Osteocyte (in vitro differentiated cells): ENCODE measurements at places on chromosomes 3 and 15. TPM values are rescaled to one million over a fixed set of nuclear protein-coding genes. Genes with fewer than 3 reads are reported as not detected.

DNA sequence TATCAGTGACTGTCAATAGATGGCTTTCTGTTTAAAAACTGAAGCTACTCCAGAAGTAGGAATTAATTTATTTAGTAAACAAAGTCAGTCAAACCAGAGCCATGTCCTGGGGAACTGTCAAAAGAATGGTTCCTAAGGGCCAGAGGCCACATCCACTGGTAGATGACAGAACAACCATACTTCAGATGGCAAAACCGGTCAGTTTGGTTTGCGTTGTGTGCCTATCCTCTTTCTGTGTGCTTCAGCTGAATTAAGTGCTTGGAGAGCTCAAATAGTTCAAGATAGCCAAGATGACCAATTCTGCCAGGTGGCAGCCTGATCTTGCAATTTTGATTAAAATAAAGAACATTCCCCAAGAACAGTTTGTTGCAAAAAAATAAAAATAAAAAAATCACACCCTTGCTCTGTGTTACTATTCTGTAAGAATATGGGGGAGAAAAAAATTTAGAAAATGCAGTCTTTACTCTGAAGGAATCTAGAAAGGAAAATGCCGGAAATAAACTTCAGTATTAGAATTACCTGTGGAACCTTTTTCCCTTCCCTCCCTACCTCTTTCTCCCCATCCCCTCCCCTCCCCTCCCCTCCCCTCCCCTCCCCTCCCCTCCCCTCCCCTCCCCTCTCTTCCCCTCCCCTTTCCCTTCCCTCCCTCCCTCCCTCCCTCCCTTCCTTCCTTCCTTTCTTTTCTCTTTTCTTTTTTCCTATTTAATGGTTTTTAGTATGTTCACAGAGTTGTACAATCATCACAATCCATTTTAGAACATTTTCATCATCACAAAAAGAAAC is 2.5 kb downstream of the MAP3K13 start:
- H3K27me3 ChIP-seq, result peaks cover 16% of the 10 kb centered on the region
- DNase-seq, result no peak
- no peak overlapping the region for H3K4me3 ChIP-seq
- peaks cover 9% of the 10 kb centered on the region for H3K4me1 ChIP-seq
- H3K27ac ChIP-seq, result no peak overlapping the region

- no peak overlapping the region for H3K4me3 ChIP-seq
- no peaks in the 10 kb centered on the region for H3K36me3 ChIP-seq
- H3K4me1 ChIP-seq, result peaks cover 53% of the 10 kb centered on the region
- DNase-seq, result no peak
Observed at GRCh38 chr15:70200511-70201424, 103.1 kb upstream of the TLE3 start.

GRCh38 chr15:99181545-99181971 is 67.8 kb downstream of the TTC23 start:
- peaks cover 20% of the 10 kb centered on the region for H3K4me1 ChIP-seq
- no peaks in the 10 kb centered on the region for H3K27me3 ChIP-seq
- H3K36me3 ChIP-seq, result peaks cover 19% of the 10 kb centered on the region
- no peak for DNase-seq

- no peaks in the 10 kb centered on the region for H3K36me3 ChIP-seq
- H3K27ac ChIP-seq, result no peak overlapping the region
- DNase-seq, result no peak
- H3K4me3 ChIP-seq, result no peak overlapping the region
- no peaks in the 10 kb centered on the region for H3K4me1 ChIP-seq
Observed at GRCh38 chr3:160081958-160082533, 93.4 kb downstream of the IL12A start.

DNA sequence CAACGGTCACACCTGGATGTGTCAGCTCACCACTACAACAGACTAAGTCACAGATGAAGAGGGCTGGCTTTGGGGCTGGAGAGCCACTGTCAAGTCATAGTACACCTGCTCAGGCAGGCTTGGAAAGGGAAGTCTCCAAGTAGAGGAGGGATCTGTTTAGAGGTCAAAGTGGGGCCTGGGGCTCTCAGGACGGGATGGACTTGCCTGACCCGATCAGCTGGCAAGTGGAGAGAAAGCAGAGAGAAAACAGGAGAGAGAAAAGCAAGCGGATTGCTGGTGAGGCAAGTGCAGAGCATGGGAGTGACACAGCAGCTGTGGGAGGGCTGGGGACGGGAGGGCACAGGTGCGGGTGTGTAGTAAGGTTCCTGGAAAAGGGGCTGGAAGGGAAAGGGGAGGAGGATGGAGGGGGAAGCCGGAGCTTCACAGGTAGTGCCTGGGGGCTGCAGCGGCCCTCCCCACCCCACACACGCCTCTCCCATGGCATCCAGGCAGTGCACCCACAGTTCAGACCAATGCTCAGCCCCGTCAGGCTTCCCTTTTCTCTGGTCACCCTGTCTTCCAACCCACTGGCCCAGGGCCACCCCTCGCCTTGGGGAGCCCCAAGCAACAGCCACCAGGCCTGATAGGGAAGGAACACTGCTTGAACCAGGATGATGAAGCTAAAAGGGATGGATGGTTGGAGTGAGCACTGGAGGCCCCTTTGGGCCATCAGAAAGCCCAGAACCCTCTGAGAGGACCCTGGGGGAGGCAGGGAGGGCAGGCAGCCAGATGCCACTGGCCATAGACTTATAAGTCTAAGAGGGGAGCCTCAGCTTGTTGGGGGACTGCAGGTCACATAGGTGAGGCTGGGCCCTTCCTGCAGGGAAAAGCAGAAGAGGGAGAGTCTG is 8.5 kb downstream of the RPS17 start:
- H3K27me3 ChIP-seq, result peaks cover 6% of the 10 kb centered on the region
- no peak overlapping the region for H3K4me3 ChIP-seq
- peaks cover 3% of the 10 kb centered on the region for H3K4me1 ChIP-seq
- peaks cover 19% of the 10 kb centered on the region for H3K36me3 ChIP-seq
- peak; percentile 80 for DNase-seq

- no peaks in the 10 kb centered on the region for H3K4me1 ChIP-seq
- no peak overlapping the region for H3K4me3 ChIP-seq
- H3K27me3 ChIP-seq, result peaks cover 30% of the 10 kb centered on the region
Observed at GRCh38 chr3:167983583-167983982, 112.1 kb downstream of the GOLIM4 start.

- no peak for DNase-seq
- H3K4me1 ChIP-seq, result no peaks in the 10 kb centered on the region
- H3K27me3 ChIP-seq, result peaks cover 9% of the 10 kb centered on the region
- no peak overlapping the region for H3K27ac ChIP-seq
- no peak overlapping the region for H3K4me3 ChIP-seq
Observed at GRCh38 chr3:182201456-182202168, 489.9 kb downstream of the SOX2 start.

- DNase-seq, result peak; percentile 38
- no peaks in the 10 kb centered on the region for H3K27me3 ChIP-seq
- peaks cover 8% of the 10 kb centered on the region for H3K4me1 ChIP-seq
- no peak overlapping the region for H3K27ac ChIP-seq
- no peaks in the 10 kb centered on the region for H3K36me3 ChIP-seq
- no peak overlapping the region for H3K4me3 ChIP-seq
Observed at GRCh38 chr3:141058996-141059395, 7.8 kb downstream of the SPSB4 start.

GRCh38 chr3:148873977-148874376 is 8.9 kb downstream of the CPA3 start:
- no peak overlapping the region for H3K27ac ChIP-seq
- no peaks in the 10 kb centered on the region for H3K27me3 ChIP-seq
- no peak overlapping the region for H3K4me3 ChIP-seq

DNA sequence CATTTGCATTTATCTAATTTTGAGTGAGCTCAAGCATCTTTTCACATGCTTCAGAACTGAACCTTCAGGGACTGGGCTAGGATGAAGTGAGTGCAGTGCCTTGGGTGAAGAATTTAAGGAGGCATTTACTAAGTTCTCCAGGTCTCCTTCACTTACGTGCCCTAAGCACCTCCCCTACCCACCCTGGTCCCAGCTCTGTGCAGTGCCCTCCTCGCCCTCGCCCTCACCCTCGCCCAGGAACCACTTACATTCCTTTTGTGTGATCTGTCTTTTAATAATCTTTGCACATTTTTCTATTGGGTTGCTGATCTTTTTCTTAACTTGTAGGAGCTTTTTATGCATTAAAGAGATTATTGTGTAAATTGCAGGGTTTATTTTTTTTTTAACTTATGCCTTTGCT is 322.6 kb downstream of the THSD4 start:
- no peak for DNase-seq
- no peaks in the 10 kb centered on the region for H3K36me3 ChIP-seq
- H3K4me3 ChIP-seq, result no peak overlapping the region
- no peak overlapping the region for H3K27ac ChIP-seq
- H3K4me1 ChIP-seq, result peaks cover 12% of the 10 kb centered on the region
- no peaks in the 10 kb centered on the region for H3K27me3 ChIP-seq

DNA sequence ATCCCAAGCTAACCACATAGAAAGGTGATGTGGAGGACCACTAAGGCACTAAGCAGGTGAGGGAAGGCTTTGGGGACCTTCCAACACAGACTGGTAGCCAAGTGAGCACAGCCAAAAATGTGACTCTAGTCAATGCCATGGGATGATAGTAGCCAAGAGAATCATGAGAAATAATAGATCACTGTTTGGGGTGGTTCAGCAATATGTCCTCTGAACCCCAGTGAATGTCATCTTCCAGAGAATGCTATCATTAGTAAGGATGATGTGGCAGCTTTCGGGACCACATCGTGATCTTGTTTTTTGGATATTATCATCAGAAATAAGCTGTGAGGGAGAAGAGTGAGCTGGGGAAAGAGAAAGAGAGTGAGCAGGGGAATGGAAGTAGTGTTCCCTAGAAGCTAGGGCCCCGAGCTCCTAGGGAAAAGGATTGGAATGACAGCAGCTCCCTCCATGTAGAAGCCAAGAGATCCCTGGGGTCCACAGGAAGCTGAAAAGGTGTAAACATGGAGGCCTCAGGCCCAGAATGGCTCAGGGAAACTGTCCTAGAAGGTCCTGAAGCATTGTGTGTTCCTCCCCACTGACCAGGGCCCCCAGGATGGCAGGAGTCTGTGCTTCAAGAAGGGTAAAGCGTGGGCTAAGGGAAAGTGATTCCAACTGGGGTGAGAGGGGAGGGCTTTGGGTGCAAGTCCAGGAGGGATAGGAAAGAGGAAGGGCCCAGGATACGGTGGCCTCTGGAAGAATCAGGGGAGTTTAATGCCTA is 56.6 kb upstream of the KLF13 start:
- H3K4me1 ChIP-seq, result peaks cover 23% of the 10 kb centered on the region
- H3K27ac ChIP-seq, result no peak overlapping the region
- no peak for DNase-seq
- no peak overlapping the region for H3K4me3 ChIP-seq
- H3K27me3 ChIP-seq, result no peaks in the 10 kb centered on the region
- H3K36me3 ChIP-seq, result no peaks in the 10 kb centered on the region

- H3K27me3 ChIP-seq, result no peaks in the 10 kb centered on the region
- no peak for DNase-seq
- no peak overlapping the region for H3K27ac ChIP-seq
- no peak overlapping the region for H3K4me3 ChIP-seq
Observed at GRCh38 chr3:550471-550870, 353.9 kb downstream of the CHL1 start.

- DNase-seq, result no peak
- H3K4me3 ChIP-seq, result no peak overlapping the region
Observed at GRCh38 chr15:32642667-32643435, 1.3 kb downstream of the SCG5 start.

GRCh38 chr15:33737687-33738601 is 230.4 kb upstream of the CHRM5 start:
- no peak overlapping the region for H3K27ac ChIP-seq
- no peaks in the 10 kb centered on the region for H3K36me3 ChIP-seq
- peak overlapping the region; percentile 53 for H3K4me3 ChIP-seq
- DNase-seq, result no peak
- H3K4me1 ChIP-seq, result peaks cover 8% of the 10 kb centered on the region

- H3K27me3 ChIP-seq, result no peaks in the 10 kb centered on the region
- DNase-seq, result no peak
- H3K4me1 ChIP-seq, result no peaks in the 10 kb centered on the region
- H3K27ac ChIP-seq, result no peak overlapping the region
Observed at GRCh38 chr3:58104712-58105111, 96.5 kb downstream of the FLNB start.

DNA sequence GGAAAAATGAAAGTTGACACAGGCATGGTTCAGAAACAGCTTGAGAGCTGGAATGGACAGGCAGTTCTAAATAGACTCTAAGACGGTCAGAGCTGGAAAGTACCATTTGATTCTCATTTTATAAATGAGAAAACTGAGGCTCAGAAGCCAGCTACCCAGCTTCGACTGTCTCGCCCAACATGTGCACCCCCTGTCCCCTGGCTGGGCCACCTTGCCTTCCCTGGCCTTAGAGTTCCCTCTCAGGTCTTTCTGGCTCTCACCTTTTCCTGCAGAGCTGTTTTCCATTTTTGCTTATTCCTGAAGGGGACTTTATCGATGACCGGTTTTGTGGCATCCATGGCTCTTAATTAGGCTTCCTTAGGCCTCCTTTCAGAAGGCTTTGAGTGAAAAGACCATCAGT is 17.3 kb upstream of the DOCK3 start:
- H3K4me3 ChIP-seq, result no peak overlapping the region
- no peak for DNase-seq
- H3K27me3 ChIP-seq, result no peaks in the 10 kb centered on the region

- no peaks in the 10 kb centered on the region for H3K4me1 ChIP-seq
- H3K4me3 ChIP-seq, result no peak overlapping the region
- H3K27me3 ChIP-seq, result no peaks in the 10 kb centered on the region
- no peak for DNase-seq
Observed at GRCh38 chr3:142180761-142181362, 31.5 kb upstream of the TFDP2 start.

DNA sequence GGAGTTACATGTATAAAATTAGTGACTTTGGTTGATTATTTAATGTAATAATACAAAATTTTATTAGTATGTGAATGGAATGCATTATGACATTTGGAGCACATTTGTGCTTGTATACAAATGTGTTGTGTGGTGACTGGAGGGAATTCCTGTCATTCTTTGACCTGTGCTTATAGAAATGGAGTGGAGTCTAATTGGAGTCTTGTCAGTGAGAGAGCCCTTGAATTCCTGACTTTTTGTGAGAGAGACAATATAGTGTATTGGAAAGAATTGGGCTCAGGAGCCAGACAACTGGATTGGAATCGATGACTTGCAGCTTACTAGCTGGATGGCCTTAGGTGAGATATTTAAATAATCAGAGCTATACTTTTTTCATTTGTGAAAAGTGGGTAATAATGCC is 9.4 kb downstream of the TCF12 start:
- DNase-seq, result no peak
- no peak overlapping the region for H3K4me3 ChIP-seq
- H3K27ac ChIP-seq, result no peak overlapping the region
- peaks cover 33% of the 10 kb centered on the region for H3K36me3 ChIP-seq
- peaks cover 76% of the 10 kb centered on the region for H3K4me1 ChIP-seq
- H3K27me3 ChIP-seq, result no peaks in the 10 kb centered on the region

GRCh38 chr3:17412950-17413530 is 329.4 kb downstream of the TBC1D5 start:
- H3K27me3 ChIP-seq, result no peaks in the 10 kb centered on the region
- H3K27ac ChIP-seq, result no peak overlapping the region
- no peak for DNase-seq
- no peak overlapping the region for H3K4me3 ChIP-seq

Gene TMEM207
- total RNA-seq, result not detected in 2 replicates

Gene CASR
- total RNA-seq, result not detected in 2 replicates

Gene ARNT2
- total RNA-seq, result 68.1 and 72.4 TPM in 2 replicates

Gene GP5
- total RNA-seq, result 0.10 TPM in 1 of 2 replicates, not detected in the other

Gene PLOD2
- total RNA-seq, result 96.1 and 97.1 TPM in 2 replicates

Gene RLBP1
- total RNA-seq, result not detected in 2 replicates

Gene OR5K4
- not detected in 2 replicates for total RNA-seq
